Kidney epithelial cell (primary cell): ENCODE measurements at places on chromosomes 4 and X.

- no peak for DNase-seq
Observed at GRCh38 chrX:130631011-130631410, 229.2 kb downstream of the RBMX2 start.

DNA sequence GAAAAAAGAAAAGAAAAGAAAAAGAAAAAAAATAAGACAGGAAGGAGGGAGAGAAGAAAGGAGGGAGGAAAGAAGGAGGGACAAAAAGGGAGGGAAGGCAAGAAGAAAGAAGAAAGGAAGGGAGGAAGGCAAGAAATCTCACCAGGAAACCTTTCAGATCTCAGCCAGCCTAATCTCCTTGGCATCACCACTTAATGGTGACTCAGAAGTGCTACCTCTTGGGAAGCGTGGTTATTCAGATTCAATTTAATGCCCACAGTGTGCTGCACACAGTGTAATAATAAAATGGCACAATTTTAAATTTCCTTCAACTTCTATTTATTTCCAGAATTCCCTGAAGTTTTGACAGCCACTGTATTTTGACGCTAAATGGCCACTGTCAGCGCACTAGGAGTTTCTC lies 50.3 kb downstream of the DKK2 start:
- no peak for DNase-seq

- DNase-seq = no peak
Observed at GRCh38 chrX:120999413-120999812, 13.9 kb upstream of the CT47A1 start.

- DNase-seq = no peak
Observed at GRCh38 chr4:88033309-88033708, 25.9 kb downstream of the PKD2 start.

DNA sequence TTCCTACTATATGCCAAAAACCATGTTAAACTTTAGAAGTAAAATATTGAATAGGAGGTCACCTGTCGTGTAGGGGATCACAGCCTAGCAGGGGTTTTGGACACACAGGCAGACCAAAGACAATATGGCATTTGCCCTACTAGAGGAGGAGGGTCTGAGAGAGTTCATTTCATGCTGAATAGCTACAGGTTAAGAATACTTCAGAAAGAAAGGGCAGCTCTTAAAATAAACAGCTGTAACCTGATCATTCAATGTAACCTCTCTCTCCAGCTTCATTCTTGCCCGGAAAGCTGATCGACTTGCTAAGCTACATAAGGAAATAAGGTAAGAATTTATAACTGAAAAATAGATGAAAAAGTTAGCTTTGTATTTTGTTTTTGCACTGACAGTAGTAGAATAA lies 79.9 kb downstream of the MAOA start:
- no peak for DNase-seq

GRCh38 chr4:119550857-119551532 lies 77.6 kb downstream of the PDE5A start:
- DNase-seq = no peak

DNA sequence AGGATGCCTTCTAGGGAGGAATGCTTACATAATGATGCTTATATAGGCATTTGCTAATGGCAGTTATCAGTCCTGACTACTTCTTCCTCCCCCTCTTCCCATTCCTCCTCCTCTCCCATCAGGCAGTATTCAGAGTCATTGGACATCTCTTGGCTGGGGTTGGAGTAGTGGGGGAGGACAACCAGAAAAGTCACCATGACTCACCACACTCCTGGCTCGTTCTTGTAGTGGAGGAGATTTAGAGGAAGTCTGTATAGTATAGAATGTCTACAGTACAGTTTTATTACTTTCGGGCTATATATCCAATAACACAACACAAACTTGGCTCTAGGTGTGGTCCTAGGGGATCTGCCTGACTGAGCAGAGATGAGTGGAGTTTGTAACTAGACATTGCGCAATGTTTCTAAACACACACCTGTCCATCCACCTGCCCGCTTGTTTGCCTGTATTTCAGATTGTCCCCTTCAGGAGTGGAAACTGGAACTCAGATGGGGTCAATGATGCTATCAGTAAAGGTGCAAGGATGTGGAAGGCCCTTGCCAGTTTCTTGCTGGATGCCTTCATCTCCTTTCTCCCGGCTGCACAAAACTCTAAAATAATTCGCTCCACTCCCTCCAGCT lies 27.9 kb upstream of the KIAA1210 start:
- no peak for DNase-seq

GRCh38 chr4:21067351-21067750 lies 367.1 kb downstream of the PACRGL start:
- no peak for DNase-seq
